ENCODE measurements at places on chromosomes 16 and 17.

GRCh38 chr16:66935314-66936011 lies at the start of gene CES2:
TSS of gene CES2 (plus strand) at chr16:66935516. CDS start at chr16:66935636, 120 bp downstream.
- H3K4me1 ChIP-seq = peaks cover 14% of the 10 kb centered on the region
- peak; percentile 86 for DNase-seq
- no peaks in the 10 kb centered on the region for H3K27me3 ChIP-seq
- peak within 1 kb of the TSS; percentile 84 for H3K4me3 ChIP-seq
- H3K27ac ChIP-seq = peak within 1 kb of the TSS; percentile 59

- H3K4me1 ChIP-seq = peaks cover 17% of the 10 kb centered on the region
- H3K4me3 ChIP-seq = no peak overlapping the region
- H3K27me3 ChIP-seq = no peaks in the 10 kb centered on the region
- H3K36me3 ChIP-seq = no peaks in the 10 kb centered on the region
- DNase-seq = peak; percentile 91
Observed at GRCh38 chr17:32909787-32910369, 18.1 kb upstream of the TMEM98 start.

DNA sequence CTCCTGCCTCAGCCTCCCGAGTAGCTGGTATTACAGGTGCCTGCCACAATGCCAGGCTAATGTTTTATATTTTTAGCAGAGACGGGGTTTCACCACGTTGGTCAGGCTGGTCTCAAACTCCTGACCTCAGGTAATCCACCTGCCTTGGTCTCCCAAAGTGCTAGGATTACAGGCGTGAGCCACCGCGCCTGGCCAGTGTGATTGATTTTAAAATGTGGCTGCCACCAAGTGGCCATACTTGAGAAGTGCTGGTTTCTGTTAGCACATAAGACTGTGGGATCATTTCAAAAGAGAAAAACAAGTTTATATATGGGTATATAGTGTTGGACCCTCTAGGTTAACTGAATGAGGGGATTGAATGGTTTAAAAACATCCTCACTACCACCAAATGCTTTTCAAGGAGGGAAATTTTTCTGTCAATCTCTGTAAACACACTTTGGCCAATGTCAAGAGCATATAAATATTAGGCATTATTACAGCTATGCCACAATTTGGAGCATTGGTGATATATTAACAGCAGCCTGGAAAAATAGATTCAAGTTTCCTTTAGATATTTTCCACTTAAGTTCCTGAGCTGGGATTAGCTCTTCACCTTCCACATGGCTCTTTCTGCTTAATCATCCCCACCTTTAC lies 13.5 kb upstream of the DHRS13 start:
- no peak overlapping the region for H3K27ac ChIP-seq
- H3K4me1 ChIP-seq = no peaks in the 10 kb centered on the region
- H3K36me3 ChIP-seq = peaks cover 76% of the 10 kb centered on the region
- H3K27me3 ChIP-seq = no peaks in the 10 kb centered on the region
- DNase-seq = peak; percentile 67
- no peak overlapping the region for H3K4me3 ChIP-seq

DNA sequence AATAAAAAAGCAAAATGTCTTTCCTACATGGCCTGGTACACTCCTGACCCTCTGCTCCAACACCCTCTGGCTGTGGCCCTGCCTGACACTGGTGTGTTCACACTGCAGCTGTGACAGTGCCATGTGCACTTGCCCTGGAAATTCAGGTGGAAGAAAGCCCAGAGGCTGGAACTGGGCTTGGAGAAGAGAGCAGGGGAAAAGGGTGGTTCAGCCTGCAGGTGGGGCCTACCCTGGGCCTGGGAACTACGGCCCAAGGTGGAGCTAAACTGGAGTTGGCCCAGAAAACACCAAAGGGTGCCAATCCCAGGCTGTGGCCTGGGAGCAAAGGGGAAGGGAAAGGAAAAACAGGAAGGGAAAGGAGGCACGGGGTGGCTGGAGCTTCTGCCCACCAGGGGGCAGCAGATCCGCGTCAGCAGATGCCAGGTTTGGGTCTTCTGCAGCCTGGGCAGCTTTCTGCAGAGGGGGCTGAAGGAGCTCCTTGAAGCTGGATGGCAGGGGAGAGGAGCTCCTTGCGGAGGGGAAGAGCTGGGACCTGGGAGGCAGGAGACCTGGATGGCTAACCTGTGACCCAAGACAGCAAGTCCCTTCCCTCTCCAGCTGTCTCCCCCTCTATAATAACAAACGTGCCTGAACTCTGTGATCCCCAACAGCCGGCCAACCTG lies 15.4 kb upstream of the CTCF start:
- no peaks in the 10 kb centered on the region for H3K4me1 ChIP-seq
- H3K27ac ChIP-seq = no peak overlapping the region
- H3K27me3 ChIP-seq = no peaks in the 10 kb centered on the region
- H3K36me3 ChIP-seq = peaks cover 19% of the 10 kb centered on the region
- DNase-seq = peak; percentile 71

GRCh38 chr16:88286301-88286923 lies 96.3 kb upstream of the ZNF469 start:
- no peak overlapping the region for H3K27ac ChIP-seq
- no peak overlapping the region for H3K4me3 ChIP-seq
- H3K27me3 ChIP-seq = no peaks in the 10 kb centered on the region
- no peaks in the 10 kb centered on the region for H3K36me3 ChIP-seq
- no peak for DNase-seq

- H3K36me3 ChIP-seq = no peaks in the 10 kb centered on the region
- H3K27ac ChIP-seq = no peak overlapping the region
- no peaks in the 10 kb centered on the region for H3K27me3 ChIP-seq
- no peak overlapping the region for H3K4me3 ChIP-seq
- DNase-seq = no peak
- H3K4me1 ChIP-seq = no peaks in the 10 kb centered on the region
Observed at GRCh38 chr16:28621481-28622155, 11.8 kb upstream of the SULT1A1 start.

GRCh38 chr16:78800523-78800922 lies 701.1 kb downstream of the WWOX start:
- H3K27me3 ChIP-seq = no peaks in the 10 kb centered on the region
- H3K36me3 ChIP-seq = no peaks in the 10 kb centered on the region
- no peak overlapping the region for H3K4me3 ChIP-seq
- DNase-seq = no peak

- no peaks in the 10 kb centered on the region for H3K36me3 ChIP-seq
- H3K27ac ChIP-seq = peak overlapping the region; percentile 49
- DNase-seq = peak; percentile 93
- H3K27me3 ChIP-seq = no peaks in the 10 kb centered on the region
Observed at GRCh38 chr17:35094902-35095301, 24.8 kb downstream of the RAD51D start.

DNA sequence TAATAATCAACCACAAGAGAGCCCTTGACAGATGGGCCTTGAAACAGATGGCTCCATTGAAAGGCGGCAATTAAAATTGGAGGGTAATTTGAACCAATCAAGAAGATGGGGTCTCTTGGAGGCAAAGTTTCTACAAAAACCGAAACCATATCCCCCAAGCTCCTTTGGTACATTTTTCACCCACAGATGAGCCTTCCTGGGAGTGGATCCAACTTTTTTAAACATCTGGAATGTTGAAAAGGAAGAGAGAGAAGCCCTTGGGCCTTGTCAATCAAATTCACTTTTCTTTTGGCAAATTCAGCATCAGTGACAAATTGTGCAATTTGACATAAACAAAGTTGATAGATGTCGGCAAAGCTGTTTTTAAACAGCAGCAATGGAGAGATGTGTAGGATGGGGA lies 13.2 kb upstream of the NUP93 start:
- no peaks in the 10 kb centered on the region for H3K36me3 ChIP-seq
- H3K4me3 ChIP-seq = no peak overlapping the region
- no peak overlapping the region for H3K27ac ChIP-seq
- DNase-seq = no peak

DNA sequence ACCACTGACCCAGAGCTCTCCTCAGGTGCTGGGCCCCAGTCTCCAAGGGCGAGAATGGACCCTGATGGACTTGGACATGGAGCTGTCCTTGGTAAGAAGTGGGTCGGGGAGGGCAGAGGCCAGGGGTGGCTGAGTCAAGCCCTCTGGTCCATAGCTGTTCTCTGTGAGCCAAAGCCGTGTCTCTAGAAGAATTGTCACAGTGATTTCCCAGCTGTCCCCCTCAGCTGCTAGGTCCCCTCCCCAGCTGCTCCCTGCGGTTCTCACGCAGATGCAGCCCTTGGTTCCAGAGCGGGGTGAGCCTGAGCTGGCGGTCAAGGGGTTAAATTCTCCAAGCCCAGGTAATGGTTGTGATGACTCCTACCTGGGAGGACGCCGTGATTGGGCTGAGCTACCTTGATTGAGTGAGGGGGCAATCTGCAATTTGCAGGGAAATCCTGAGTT lies 1.3 kb upstream of the NOL3 start:
- no peak overlapping the region for H3K4me3 ChIP-seq
- no peak for DNase-seq
- no peaks in the 10 kb centered on the region for H3K36me3 ChIP-seq
- H3K27me3 ChIP-seq = no peaks in the 10 kb centered on the region

DNA sequence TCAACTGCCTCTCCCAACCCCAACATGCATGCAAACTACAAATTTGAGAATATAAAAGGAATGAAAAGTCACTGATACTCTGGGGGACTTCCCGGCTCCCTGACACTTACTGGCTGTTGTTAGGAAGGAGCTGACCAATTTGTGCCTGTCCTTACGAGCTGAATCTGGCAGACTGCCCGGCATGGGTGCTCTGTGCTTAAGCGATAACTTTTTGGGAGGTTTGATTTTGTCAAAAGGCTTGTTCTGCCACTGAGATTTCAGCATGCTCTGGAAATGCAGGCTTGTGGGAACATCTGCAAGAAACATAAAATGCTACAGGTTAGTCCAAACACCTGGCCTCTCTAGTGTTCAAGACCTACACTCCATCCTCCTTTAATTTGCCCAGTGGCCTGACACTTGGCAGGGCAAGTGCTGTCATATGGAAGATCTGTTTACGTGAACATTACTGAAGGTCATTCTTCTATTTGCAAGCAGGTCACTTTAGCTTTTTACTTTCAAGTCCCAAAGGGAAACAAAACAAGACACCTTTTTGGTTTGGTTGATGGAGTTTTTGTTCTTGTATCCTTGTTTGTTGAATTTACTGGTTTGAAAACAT lies 40.6 kb downstream of the STH start:
- no peaks in the 10 kb centered on the region for H3K27me3 ChIP-seq
- H3K4me3 ChIP-seq = no peak overlapping the region
- H3K36me3 ChIP-seq = peaks cover 62% of the 10 kb centered on the region
- no peak for DNase-seq
- peaks cover 4% of the 10 kb centered on the region for H3K4me1 ChIP-seq

DNA sequence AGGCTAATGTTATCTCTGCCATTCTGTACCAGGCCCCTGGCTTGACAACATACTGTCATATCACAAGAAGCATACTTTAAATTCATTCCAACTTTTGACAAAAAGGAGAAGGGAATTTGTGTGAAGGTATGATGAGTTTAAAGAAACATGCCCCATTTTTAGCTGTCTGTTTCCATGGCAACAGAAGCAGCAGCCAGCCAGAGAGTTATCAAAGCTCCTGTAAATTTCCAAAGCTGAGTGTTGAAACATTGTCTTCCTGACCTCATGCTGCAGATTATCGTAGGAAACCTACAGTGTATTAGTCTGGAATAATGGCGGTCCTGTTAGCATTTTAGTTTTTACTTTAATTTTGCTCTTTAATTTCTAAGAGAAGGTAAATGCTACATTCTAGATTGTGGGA lies 124.9 kb downstream of the MRTFB start:
- H3K4me1 ChIP-seq = peaks cover 8% of the 10 kb centered on the region
- DNase-seq = no peak
- no peaks in the 10 kb centered on the region for H3K27me3 ChIP-seq

GRCh38 chr17:34154961-34155730 lies 99.9 kb upstream of the CCL2 start:
- no peak overlapping the region for H3K27ac ChIP-seq
- no peak for DNase-seq
- no peak overlapping the region for H3K4me3 ChIP-seq
- peaks cover 60% of the 10 kb centered on the region for H3K27me3 ChIP-seq
- H3K36me3 ChIP-seq = no peaks in the 10 kb centered on the region
